ENCODE measurements at places on chromosomes 5 and 9. TPM values are rescaled to one million over a fixed set of nuclear protein-coding genes. Genes with fewer than 3 reads are reported as not detected.

DNA sequence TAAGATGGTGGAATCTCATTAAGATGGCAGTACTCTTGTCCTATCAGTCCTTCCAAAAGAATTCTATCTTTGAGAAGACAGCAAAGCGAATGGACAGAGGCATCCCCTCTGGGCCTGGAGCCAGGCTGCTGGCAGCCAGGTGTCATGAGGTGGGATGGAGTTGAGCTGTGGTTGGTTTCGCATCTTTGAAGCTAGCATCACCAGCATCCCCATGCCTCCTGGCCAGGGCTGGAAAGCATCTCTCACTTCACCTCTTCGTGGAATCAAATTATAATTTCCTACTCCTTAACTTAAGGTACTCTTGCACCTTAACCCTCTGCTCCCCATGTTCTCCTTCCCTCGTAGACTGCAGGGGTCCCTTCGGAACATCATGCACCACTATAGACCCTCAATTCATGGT lies 248.3 kb downstream of the GADD45G start:
- H3K4me1 ChIP-seq: peaks cover 12% of the 10 kb centered on the region
- H3K27ac ChIP-seq: no peak overlapping the region
- H3K4me3 ChIP-seq: no peak overlapping the region
- peaks cover 9% of the 10 kb centered on the region for H3K36me3 ChIP-seq
- no peak for DNase-seq
- no peaks in the 10 kb centered on the region for H3K27me3 ChIP-seq

- no peak overlapping the region for H3K27ac ChIP-seq
- no peak overlapping the region for H3K4me3 ChIP-seq
- no peaks in the 10 kb centered on the region for H3K27me3 ChIP-seq
- H3K4me1 ChIP-seq: no peaks in the 10 kb centered on the region
Measured at GRCh38 chr9:127463911-127464310, 12.6 kb downstream of the LRSAM1 start.

GRCh38 chr9:124660341-124660801 lies 110.7 kb downstream of the NR6A1 start:
- H3K27me3 ChIP-seq: no peaks in the 10 kb centered on the region
- H3K4me3 ChIP-seq: peak overlapping the region; percentile 66
- no peaks in the 10 kb centered on the region for H3K36me3 ChIP-seq
- peaks cover 51% of the 10 kb centered on the region for H3K4me1 ChIP-seq
- H3K27ac ChIP-seq: peak overlapping the region; percentile 95

DNA sequence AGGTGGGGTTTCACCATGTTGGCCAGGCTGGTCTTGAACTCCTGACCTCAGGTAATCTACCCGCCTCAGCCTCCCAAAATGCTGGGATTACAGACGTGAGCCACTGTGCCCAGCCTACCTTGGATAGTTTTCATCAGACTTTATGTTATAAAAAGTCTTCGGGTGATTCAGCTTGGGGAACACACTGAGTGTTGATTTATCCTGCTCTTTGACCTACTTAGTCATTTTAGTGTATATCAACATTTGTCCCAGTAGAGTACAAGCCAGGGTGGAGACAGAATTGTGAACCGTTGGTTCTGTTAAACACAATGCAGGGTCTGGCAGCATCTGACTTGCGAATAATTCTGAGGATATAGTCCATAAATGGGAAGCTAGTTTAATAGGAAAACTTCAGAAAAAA lies 39.7 kb downstream of the NFX1 start:
- H3K27ac ChIP-seq: no peak overlapping the region
- H3K27me3 ChIP-seq: no peaks in the 10 kb centered on the region
- H3K36me3 ChIP-seq: peaks cover 51% of the 10 kb centered on the region
- H3K4me3 ChIP-seq: no peak overlapping the region

The TMEFF1 gene
- 66.5 TPM for total RNA-seq
